Naive thymus-derived CD4-positive, alpha-beta T cell (primary cell): ENCODE measurements at places on chromosomes 3 and 15. TPM values are rescaled to one million over a fixed set of nuclear protein-coding genes. Genes with fewer than 3 reads are reported as not detected.

DNA sequence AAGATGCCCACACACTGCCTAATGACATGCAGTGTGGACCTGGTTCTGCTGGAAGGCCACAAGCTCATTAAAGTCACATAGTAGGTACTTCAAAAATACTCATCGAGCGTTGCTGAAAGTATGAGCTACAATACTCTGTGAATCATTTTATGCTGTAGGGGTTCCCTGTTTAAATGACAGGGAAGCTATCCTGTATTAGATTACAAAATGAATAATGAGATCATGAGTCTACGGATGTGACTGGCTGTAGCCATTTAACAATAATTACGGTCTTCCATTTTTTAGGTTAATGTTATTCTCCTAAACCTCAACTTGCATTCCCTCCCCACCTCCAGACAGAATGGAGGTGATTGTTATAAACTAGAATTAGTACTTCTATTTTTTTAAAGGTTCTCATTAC lies 128.2 kb upstream of the FAM3D start:
- no peak for DNase-seq

- no peak for DNase-seq
Observed at GRCh38 chr15:58378241-58379085, 53.3 kb upstream of the LIPC start.

The ADGRG7 gene
- not detected for total RNA-seq

- no peak for DNase-seq
Observed at GRCh38 chr15:47398132-47398531, 319.2 kb upstream of the SEMA6D start.

The PIK3CA gene
- total RNA-seq = 24.7 and 27.4 TPM in 2 replicates

The GABRB3 gene
- total RNA-seq = not detected
